Renal cortex interstitium (tissue), 15 donors: ENCODE measurements at places on chromosomes 7 and 10. TPM values are rescaled to one million over a fixed set of nuclear protein-coding genes. Genes with fewer than 3 reads are reported as not detected.

DNA sequence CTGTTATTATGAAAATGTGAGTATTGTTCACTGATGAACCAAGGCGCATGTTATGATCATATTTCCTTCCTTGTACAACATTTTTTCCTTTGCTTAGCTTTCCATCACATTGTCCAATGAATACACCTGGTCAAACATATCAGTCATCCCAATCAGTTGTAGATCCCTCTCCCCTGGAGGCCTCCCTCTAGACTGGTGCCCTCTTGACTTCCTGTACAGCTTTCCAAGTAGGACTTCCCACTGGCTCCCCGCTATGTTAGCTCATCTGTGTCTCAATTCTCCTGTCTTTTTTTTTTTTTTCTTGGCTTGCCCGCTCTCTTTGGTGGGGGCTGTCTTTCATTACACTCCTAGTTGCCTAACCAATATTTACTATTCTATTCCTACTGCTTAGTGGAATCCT, 214.2 kb upstream of the NPY start:
- DNase-seq: no peak

DNA sequence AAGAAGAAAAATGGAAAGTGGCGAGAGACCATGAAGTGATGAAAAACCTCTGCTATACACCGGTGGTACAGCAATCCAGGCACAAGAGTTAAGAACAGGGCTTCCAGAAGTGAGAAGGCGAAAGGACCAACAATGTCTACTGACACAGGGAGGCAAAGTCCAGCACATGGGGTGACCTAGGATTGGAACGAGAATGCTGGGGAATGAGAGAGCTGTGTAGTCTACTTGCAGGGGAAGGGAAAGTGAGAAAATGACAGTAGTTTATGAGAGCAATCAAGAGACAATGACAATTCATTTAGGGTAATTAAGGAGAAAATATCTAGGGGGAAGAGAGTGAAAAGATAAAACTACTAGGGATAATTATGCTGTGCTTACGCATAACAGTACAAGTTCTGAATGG, 169.2 kb downstream of the SLC25A13 start:
- no peak for DNase-seq

Gene CAV2
- polyA plus RNA-seq: 24.9 TPM

Gene CFAP70
- 11.9 TPM for polyA plus RNA-seq

Gene AKR1D1
- 0.13 TPM for polyA plus RNA-seq
